Natural killer cell treated with Interleukin-12 subunit alpha and Interleukin-12 subunit beta and Interleukin-15 and Interleukin-18, amount 100 ng/mL, for 72 hours (primary cell): ENCODE measurements at places on chromosomes 11 and 22.
A peak's percentile ranks its signal among the peaks of the same experiment; 100 is the strongest.

GRCh38 chr11:108853864-108854263, 189.0 kb downstream of the DDX10 start:
- no peak for DNase-seq

DNA sequence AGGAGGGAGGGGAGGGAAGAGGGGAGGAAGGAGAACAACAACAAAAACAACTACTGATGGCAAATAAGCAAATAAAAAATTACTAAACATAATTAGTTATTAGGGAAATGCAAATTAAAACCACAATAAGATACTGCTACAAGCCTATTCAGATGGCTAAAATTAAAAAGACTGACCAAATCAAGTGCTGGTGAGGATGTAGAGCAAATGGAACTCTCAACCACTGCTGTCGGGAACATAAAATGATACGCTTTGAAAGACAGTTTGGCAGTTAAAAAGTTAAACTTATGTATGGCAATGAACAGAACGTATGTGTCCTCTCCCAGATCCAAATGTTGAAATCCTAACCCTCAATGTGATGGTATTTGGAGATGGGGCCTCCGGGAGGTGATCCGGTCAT, 85.7 kb downstream of the PHF21B start:
- DNase-seq, result no peak

- DNase-seq, result no peak
Observed at GRCh38 chr11:873706-874105, 31.1 kb downstream of the TSPAN4 start.

GRCh38 chr11:129375751-129376657, at the start of gene BARX2:
BARX2 (plus strand) TSS chr11:129375848; CDS start chr11:129376036, 188 bp downstream.
- DNase-seq, result no peak

DNA sequence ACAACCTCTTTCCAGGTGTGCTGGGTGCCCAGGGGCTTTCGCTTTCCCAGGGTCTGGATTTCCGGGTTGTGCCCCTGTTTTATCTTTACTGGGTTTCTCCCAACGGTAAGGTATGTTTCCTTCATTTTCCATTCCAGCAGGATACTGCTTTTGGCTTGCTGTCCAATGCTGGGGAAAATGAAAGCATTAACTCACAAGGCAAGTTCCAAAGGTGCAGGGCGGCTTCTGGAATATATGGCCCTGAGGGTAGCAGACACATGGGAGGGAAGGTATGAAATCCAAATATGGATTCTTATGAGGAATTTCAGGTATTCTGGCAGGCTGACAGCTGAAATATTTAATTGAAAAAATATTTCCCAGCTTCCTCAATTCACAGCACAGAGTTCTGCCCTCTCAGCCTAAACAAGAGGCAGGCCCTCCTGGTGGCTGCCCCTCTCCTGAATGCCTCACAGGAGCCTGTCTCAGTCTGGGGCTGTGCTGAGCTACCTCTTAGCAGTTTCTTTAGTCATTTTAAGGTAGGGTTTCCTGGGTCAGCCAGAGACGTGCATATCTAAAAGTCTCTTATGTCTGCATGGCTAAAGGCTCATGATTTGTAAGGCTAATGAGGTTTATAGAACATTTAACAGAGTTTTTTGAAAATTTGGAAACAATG, 318.6 kb upstream of the B3GAT1 start:
- DNase-seq, result no peak

GRCh38 chr11:62777389-62777788, 6.2 kb downstream of the TAF6L start:
- peak; percentile 20 for DNase-seq

GRCh38 chr11:125603207-125603606, 10.6 kb downstream of the STT3A start:
- DNase-seq, result no peak

GRCh38 chr11:116400081-116400480, 372.7 kb downstream of the BUD13 start:
- no peak for DNase-seq

- DNase-seq, result no peak
Observed at GRCh38 chr11:73235236-73235786, 17.2 kb downstream of the P2RY2 start.

DNA sequence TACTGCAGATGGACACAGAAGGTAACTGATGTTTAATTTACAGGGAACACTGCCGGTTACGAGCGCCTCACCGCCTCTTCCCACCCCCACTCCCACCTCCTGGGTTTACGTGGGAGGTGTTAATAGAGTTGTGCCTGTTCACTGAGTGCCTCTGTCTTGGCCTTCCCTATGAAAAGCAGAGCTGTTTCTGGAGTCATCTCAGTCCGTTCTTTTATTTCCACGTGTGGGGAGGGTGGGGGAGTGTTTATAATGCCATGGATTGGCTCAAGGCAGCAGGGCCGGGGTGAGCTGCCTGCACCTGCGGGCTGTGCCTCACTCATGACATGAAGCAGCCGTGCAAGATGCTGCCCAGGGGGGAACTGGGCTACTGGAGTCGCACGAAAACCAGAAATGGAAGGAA, 322.7 kb downstream of the CADM1 start:
- no peak for DNase-seq
